Panc1 (cell line): ENCODE measurements at places on chromosomes 6 and 20.

GRCh38 chr6:64591676-64592036, 956.1 kb downstream of the PHF3 start:
- DNase-seq = no peak

- no peak for DNase-seq
Measured at GRCh38 chr20:63196768-63197470, 19.0 kb downstream of the YTHDF1 start.

- DNase-seq = peak; percentile 97
Measured at GRCh38 chr6:28802417-28803336, 121.1 kb downstream of the TRIM27 start.

DNA sequence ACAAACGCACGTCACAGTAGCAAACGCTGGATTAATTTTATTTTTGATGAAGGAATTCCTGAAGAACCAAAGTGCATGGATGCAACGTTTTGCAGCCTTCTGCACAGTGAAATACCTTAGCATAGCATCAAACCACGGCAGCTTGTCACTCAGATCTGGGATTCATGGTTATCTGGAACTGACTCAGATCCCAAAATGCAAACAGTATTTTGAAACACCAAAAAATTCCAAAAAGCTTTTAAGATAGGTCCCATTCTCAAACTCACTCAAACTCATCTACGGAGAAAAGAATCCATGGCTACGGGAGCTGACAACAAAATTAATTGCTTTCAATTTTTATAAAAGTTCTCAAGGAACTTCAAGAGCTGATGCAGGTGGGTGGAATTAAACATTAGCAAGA, 116.2 kb upstream of the SALL4 start:
- DNase-seq = no peak

GRCh38 chr20:5402903-5403531, 86.3 kb upstream of the PROKR2 start:
- peak; percentile 24 for DNase-seq

DNA sequence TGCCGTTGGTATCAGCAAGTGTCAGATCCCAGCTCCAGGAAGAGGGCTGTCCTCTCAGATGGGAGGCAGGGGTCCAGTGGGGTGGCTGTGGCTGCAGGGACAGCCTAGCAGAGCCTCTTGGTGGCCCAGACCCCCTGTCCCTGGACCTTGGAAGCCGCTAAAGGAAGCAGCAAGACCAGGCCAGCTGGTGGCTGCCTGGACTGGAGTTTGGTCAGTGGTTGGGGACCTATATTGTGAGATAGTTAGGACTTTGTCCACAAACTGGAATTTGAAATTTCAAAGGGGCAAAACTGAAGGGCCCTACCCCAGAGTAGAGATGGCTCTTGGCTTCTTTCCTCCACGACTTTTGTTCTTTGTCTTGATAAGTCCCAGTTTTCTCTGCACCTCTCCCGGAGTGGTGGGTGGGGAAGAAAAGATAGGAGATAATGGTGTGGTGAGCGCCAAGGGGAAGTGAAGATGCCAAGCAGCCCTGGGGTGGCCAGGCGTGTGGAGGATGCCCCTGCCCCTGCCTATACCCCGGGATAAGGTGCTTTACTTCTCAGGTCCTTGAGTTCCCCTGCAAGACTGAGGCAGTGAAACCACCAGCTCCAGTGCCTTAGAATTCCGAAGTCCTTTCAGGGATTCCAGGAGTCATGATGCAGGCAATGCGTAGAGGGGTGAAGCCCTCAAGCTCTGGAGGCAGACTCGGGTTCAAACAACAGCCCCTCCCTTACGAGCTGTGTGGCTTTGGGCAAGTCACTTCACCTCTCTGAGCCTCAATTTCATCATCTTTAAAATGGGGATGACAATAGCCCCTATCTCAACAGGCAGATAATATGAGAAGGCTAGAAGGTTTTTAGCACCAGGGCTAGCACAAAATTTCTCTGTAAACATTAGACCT, 40.2 kb downstream of the HNF4A start:
- DNase-seq = no peak

DNA sequence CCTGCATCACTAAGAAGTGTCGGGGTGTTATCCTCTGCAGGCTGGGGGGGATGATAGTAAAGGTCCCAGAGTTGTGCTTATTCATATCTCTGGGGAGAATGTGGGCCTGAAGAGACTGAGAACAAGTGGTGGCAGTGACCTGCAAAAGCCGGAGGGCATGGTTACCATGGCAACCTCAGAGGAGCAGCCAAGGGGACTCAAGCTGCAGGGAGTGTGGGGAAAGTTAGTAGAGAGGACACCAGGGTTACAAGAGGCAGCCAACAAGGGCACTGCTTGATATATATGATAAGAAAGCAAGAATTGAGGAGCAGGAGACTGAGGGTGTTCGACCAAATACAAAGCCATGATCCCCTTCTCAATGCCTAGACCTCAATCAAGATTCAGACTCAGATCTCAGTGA, 46.1 kb downstream of the HLA-F start:
- no peak for DNase-seq

GRCh38 chr6:39929039-39929732, 5.1 kb downstream of the MOCS1 start:
- DNase-seq = no peak

- DNase-seq = no peak
Measured at GRCh38 chr20:32465092-32465900, 107.2 kb downstream of the ASXL1 start.

DNA sequence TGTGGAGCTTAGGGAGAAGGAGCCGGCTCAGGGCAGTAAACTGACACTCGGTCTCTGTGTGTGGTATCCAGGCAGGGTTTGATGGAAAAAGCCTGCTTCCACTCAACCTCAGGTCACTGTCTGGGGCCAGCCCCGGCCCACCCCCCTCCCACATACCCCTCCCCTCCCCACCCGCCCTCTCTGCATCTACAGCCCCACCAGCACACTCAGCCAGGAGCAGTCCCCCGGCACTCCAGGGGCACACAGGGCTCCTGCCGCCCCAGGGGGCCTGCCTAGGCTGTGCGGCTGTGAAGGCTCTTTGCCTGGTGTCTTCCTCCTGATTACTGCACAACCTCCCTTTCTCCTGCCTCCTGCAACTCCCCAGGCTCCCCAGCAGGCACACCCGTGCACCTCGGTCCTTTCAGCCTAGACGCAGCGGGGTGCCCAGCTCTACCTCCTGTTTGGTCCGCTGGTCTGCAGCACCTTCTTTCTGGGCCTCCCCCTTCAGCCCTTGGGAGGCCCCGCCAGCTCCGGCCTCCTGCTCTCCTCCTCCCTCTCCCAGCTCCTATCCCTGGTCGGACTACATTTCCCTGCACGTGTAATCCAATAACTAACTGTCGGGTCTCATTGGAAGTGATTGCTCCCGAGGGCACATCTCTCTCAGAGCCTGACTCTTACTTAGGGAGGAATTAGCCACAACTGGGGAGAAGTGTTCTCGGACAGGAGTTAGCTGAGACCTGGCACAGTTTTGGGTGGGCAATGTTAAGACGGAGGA, 1.3 kb upstream of the FOXF2 start:
- DNase-seq = no peak
